ENCODE measurements at places on chromosomes 11 and 22.

DNA sequence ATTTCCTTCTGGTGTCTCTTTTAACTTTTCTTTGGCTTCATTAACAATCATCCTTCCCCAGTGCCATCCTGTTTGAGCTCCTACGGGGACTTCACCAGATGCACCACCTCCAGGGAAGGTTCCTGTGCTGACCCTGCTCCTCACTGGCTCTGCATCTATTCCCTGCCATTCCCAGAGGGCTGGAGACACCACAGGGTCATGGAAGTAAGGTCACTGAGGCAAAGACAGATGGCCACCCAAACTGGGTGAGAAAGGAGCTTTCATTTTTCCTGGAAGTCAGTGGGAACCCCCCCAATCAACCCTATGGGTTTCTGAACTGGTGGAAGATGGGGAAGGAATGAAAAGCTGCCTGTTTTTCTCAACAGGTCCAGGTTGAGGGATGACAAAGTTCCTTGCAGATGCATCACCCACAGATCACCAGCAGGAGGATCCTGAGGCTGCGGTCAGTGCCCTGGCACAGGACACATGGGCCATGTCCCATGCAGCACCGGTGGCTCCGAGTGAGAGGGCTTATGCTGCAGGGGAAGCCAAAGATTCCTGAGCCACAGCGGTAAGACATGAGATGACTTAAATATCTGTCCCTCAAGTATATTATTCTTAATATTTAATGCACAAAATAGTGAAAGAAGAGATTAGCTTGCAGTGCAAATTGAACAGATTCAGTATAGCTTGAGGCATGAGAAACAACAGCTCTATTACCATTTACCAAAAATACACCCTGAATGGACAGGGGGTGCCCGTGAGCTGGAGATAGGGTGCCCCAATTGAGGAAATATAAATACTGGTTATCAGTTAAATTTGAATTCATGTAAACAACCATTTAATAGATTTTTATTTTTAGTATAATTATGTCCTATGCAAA lies 73.0 kb upstream of the VPREB1 start:
- no peak for DNase-seq

GRCh38 chr11:92845390-92845789 lies 124.1 kb upstream of the MTNR1B start:
- DNase-seq: no peak

DNA sequence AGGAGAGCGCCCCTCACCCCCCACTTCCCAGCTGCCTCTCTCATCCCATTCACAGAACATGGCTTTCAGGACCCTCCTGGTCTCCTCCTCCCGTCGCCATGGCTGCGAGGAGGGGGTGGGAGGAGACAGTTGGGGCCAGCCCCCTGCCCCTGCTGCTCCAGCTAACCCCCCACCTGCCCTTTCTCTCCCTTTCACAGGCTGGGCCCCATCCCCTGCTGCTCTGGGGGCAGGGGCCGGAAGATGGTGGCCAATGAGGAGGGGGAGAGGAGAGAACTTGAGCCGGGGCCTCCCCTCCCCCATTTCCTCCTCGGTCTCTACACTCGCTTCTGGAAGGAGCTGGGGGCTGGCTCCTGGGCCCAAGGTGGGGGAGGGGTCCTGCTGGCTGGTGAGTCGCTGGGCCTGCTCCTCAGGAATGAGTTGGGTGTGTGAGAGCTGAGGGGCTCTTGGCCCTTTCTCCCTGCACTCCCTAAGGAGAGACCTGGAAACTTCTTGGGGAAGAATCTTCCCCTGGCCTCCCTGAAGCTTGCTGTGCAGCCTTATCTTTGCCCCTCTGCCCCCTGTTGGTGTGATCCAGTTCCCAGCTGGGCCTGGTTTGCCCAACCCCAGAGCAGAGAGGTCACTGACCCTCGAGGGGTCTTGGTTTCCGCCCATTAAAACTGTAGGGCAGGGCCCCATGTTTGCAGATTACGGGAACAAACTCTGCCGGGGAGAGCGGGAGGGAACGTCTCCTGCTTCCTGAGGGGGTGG lies 10.2 kb downstream of the YPEL4 start:
- no peak for DNase-seq

GRCh38 chr11:46438211-46438610 lies 46.6 kb upstream of the CHRM4 start:
- no peak for DNase-seq

GRCh38 chr11:126485986-126486635 lies 130.6 kb downstream of the ST3GAL4 start:
- DNase-seq: no peak

DNA sequence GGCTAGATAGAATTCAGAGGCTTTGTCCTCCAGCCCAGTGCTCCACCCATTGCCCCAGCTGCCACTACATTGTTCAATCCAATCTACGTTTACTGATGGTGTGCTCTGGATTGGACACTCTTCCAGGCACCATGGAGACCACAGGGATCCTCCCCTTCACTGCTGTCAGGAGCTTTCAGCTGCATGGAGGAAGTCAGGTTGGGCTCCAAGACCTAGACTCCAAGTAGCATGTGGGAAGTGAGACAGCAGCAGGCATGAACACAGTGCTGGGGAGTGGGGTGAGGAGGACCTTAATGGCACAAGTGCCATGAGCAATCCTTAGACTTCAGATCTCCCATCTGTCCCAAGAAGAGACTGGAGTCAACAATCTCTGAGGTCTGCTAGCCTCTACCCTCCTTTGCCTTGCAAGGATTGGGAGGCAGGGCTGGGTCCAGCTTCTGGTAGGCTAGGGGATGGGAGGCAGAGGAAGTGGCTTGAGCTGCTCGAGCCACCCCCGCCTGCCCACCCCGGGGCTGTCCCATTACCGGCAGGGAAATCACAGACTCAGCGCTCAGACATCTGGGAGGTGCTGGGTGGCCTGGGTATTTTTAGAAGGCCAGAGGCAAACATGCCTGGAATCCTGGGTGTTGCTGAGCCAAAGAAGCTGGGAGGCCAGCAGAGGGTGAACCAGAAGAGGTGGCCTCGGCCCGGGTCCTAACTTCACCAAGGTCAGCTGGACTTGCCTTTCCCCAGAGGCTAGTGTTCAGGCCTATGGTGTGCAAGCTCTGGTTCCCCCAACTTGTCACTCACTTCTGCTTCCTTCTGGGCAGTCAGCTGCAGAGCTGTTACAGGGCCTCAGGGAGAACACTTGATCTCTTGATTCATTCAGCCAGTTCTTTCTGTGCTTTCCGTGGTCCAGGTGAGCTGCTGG lies 15.2 kb upstream of the FCHSD2 start:
- no peak for DNase-seq

DNA sequence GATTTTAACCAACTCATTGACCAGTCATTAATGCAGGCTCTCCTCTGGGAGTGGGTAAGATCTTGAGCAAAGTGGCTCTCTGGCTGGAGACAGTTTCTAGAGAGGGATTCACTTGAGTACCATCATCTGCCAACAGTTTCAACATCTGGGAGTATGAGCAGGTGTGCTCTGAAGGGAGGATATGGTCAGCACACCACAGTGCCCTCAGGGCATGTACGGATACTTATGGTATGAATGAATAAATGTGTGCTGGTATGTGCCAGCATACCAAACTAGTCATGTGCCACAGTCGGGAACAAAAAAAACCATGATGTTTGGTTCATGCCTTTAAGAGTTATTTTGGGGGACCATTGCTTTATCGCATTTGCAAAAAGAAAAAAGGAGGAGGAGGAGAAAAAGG lies 1197.5 kb upstream of the TENM4 start:
- DNase-seq: no peak

- DNase-seq: no peak
Measured at GRCh38 chr22:36330655-36331305, 57.0 kb downstream of the MYH9 start.

GRCh38 chr11:46290598-46291309 lies 13.3 kb downstream of the CREB3L1 start:
- no peak for DNase-seq

GRCh38 chr22:37501610-37502341 lies 15.6 kb upstream of the MFNG start:
- DNase-seq: no peak

GRCh38 chr11:114774599-114775361 lies 96.5 kb downstream of the NXPE2 start:
- no peak for DNase-seq

- no peak for DNase-seq
Measured at GRCh38 chr11:16505481-16505880, 149.1 kb upstream of the SOX6 start.

GRCh38 chr22:47854251-47854650 lies 1091.8 kb downstream of the TBC1D22A start:
- DNase-seq: no peak

GRCh38 chr11:22459048-22459447 lies 120.9 kb downstream of the SLC17A6 start:
- no peak for DNase-seq

GRCh38 chr11:100232006-100232405 lies 455.1 kb upstream of the ARHGAP42 start:
- no peak for DNase-seq

- DNase-seq: no peak
Measured at GRCh38 chr11:98545544-98546175, 475.1 kb upstream of the CNTN5 start.

- no peak for DNase-seq
Measured at GRCh38 chr22:44701187-44701790, 715 bp upstream of the PRR5 start.

GRCh38 chr22:27667121-27667843 lies 134.3 kb downstream of the MN1 start:
- DNase-seq: no peak

DNA sequence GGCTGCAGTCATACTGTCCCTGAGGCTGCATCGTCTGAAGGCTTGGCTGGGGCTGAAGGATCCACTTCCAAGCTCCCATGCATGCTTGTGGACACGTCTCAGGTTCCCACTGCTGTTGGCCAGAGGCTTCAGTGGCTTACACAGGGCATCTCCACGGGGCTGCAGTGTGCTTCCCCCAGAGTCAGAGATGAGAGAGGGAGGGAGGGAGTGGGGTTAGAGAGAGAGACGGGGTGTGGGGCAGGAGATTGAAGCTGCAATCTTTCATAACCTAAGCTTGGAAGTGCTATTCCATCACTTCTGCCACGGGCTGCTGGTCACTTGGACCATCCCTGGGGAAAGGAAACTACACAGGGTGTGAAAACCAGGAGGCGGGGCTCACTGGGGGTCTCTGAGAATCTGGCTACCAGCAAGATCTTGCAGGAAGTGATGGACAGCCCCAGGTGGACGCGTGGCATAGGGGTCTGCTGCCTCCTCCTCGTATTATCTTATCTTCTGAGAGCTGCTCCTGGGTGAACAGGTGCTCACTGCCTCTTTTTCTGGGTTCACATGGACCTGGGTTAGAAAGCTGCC lies 63.0 kb upstream of the MYEOV start:
- peak; percentile 16 for DNase-seq

DNA sequence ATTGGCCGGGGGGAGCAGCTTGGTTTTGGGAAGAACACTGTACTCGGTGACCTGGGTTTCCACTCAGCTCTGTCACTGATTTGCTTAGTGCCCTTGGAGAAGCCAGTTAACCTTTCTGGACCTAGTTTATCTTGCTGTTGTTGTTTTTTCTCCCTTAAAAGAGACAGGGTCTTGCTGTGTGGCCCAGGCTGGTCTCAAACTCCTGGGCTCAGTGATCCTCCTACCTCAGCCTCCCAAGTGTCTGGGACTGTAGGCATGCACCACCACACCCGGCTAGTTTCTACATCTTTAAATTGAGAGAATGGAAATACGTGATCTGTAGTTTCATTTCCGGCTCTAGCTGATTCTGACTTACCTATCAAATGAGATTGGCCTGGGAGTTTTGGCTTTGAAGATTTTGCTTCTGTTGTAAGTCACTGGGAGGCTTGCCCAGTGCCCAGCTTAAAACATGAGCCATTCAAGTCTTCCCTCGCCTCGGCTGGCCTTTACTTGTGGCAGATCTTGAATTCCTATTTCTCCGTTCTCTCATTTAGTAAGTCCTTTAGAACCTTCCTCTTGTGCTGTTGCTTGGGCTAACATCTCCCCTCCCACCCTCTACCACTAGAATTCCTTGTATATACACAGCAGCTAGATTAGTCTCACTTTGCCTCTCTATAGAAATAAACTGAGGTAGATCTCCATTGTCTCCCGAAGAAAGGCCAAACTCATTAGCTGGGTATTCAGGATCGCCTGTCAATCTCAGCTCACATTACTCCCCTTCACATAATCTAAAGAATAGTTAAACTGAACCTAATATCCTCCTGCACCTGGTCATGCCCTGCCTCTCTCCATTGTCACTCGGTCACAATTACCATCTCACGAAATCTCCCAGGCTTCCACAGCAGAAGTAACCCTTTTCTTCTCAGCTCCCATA lies 87.7 kb upstream of the SLC25A18 start:
- DNase-seq: no peak

- no peak for DNase-seq
Measured at GRCh38 chr11:117735350-117735977, 61.6 kb downstream of the DSCAML1 start.

GRCh38 chr11:107842412-107843100 lies 16.0 kb downstream of the SLC35F2 start:
- DNase-seq: no peak

DNA sequence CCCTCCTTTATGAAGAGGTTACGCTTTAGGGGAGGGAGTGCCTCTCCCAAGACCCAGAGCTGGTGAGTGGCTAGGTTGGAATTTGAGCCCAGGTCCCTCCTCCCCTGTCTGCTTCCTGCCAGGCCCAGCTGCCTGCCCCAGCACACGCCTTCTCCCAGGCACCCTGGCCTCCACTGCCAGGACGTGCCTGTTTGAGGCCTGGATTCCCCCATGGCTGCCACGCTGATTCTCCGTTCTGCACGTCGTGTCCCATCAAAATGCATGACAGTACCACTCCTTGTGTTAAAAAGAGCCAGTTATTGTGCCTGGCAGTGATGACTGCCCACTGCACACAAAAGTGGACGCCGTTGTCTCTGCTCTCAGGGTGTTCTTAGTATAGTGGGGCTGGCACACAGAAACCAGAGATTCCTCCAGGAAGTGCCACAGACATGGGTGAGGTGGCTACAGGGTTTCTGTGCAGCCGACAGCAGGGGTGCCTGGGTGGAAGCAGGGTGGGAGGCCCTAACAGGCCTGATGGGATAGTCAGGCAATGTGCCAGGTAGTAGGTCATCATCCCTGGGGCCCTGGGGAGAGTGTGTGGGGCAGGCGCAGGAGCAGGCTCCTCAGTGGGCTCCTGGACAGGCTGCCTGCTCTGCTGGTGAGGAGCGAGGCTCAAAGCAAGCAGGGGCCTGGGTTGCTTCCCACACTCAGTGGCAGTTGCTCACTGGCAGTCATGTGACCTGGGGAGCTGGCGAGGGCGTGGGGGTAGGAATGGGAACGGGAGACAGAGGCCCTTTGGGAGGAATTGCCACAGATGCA lies 24.2 kb downstream of the MED15 start:
- no peak for DNase-seq

- no peak for DNase-seq
Measured at GRCh38 chr11:106828976-106829375, 189.3 kb downstream of the GUCY1A2 start.

DNA sequence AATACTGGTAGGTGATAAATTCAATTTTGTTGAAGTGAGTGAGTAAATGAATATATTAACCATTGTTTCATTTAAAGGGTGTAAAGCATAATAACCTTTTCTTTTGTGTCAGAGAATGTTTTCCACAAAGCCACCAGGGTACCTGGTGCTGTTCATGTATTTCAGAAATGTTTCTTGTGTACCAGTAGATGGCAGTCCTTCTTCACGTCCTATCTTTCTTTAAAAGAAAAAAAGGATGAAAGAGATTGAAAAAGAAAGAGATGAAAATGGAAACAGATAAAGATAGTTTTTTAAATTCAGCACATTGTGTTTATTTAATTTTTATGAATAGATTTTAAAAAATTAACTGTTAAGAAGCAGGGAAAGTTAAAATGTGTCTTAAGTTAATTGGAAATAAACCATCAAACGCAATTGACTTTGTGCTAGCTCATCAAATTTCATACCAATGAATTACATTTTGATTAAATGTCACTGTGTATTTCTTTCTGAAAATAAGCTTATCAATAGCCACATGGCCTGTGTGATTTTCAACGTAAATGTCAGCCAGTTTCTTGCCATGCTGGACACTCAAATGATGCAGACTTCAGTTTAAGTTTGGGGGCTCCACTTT lies 65.5 kb upstream of the CHORDC1 start:
- DNase-seq: no peak
